ENCODE measurements at places on chromosomes 4 and X.

DNA sequence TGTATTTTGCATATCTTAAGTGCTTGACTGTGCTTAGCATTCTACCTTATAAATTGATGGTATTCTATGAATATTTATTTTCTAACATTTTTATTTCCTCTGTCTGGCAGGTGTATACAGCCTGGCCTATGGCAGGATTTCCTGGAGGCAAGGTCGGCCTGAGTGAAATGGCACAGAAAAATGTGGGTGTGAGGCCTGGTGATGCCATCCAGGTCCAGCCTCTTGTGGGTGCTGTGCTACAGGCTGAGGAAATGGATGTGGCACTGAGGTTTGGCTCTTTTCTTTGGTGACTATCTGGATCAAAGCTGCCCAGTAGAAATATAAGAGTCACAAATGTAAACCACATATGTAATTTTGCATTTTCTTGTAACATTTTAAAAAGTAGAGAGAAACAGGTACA lies 6.5 kb upstream of the NUDT6 start:
- DNase-seq: no peak

- DNase-seq: no peak
Observed at GRCh38 chr4:162241857-162242256, 78.1 kb upstream of the FSTL5 start.

- DNase-seq: no peak
Observed at GRCh38 chrX:13005661-13006473, 31.0 kb downstream of the TMSB4X start.

DNA sequence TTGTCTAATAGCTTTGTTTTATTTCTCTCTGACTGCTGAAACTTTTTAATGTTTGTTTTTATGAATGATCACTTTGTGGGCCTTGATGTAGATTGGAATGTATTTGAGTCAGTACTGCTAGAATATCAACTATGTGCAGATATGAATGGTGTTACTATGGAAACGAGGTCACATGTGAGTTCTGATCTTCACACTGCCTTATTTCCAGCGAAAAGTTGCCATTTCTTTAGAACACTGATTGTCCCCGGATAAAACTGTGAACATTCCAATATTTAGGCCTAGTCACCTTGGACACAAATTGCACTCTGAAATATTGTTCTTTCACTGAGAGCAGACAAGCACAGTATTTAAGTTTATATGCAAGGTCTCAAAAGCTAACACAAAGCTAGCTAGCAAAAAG lies 27.2 kb upstream of the MAGED1 start:
- no peak for DNase-seq

DNA sequence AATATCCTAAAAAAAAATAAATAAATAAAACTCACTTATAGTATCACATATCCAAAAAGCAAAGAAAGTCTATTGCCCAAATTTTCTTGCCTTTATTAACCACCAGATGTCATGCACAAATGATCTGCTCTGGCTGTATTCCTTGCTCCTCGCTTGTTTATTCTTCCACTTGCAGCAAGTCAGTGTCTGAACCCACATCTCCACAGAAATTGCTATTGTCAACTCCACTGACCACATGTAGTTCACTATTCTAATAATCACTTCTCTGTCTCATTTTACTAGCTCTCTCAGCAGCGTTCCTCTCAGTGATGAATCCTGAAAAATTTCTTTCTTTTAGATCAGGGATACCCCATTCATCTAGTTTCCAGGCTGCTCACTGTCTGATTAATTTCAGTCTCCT lies 29.3 kb upstream of the CXXC4 start:
- DNase-seq: no peak

DNA sequence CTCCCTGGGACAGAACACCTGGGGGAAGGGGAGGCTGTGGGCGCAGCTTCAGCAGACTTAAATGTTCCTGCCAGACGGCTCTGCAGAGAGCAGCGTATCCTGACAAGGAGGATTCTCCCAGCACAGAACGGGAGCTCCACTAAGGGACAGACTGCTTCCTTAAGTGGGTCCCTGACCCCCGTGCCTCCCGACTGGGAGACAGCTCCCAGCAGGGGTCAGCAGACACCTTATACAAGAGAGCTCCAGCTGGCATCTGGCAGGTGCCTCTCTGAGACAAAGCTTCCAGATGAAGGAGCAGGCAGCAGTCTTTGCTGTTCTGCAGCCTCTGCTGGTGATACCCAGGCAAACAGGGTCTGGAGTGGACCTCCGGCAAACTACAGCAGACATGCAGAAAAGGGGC lies 44.5 kb upstream of the FAAH2 start:
- DNase-seq: no peak

DNA sequence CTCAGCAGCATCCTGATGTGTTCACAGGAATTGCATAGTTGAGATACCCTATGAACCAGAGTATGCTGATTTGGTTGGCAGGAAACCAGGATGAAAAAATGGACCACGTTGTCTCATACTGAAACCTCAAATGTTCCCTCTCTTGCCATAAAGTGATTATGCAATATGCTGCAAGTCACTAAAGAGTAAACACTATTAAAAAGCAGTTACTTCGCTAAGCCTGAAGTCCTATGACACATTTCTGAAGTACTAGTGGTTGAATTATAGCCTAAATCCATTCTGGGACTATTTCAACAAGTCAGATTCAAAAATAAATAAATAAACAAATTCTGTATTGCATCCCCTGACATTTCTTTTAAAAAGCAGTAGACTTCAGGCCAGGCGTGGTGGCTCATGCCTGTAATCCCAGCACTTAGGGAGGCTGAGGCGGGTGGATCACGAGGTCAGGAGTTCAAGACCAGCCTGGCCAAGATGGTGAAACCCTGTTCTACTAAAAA lies 106.0 kb upstream of the NAP1L5 start:
- DNase-seq: no peak

GRCh38 chr4:40204507-40205258 lies 7.9 kb downstream of the RHOH start:
- DNase-seq: no peak

DNA sequence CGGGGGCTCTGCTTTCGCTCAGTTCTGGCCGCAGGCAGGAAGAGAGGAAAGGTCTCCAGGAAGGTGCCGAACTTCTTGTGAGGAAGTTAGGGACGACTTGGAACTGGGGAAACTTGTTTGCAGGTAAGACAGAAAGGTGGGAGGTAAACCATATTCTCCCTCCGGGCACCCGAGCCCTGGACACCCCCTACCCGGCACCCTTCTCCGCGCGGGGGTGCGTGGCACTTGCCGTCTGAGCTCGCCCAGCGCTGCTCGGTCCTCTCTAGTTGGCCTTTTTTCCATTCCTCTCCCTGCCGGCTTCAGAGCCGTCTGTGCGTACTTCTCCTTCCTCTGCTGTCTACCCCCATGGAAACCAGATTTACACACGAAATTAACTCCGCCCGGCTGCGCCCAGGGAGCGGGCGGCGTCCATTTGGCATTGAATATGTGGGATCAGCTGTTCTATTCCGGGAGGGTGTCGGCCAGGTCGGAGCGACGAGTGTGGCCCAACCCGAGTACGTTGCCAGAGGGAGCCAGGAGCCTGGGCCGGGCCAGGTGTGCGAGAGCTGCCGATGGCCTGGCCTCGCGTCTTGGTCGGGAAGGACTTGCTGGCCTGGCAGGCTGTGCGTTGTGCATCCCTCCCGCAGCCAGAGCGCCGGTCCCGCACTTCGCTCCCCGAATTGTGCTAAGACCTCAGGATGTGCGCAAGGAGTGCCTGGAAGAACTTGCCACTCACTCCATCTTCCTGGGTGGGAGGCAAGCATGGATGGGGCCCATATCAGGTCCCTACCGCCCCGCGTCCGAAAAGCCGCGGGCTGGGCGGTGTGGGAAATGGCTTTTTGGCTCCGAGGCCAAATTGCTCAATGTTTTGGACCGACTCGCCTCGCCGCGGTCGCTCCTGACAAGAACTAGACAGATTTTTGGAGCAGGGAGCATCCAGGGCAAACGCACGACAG lies 1.7 kb downstream of the PDGFRA start:
- no peak for DNase-seq

DNA sequence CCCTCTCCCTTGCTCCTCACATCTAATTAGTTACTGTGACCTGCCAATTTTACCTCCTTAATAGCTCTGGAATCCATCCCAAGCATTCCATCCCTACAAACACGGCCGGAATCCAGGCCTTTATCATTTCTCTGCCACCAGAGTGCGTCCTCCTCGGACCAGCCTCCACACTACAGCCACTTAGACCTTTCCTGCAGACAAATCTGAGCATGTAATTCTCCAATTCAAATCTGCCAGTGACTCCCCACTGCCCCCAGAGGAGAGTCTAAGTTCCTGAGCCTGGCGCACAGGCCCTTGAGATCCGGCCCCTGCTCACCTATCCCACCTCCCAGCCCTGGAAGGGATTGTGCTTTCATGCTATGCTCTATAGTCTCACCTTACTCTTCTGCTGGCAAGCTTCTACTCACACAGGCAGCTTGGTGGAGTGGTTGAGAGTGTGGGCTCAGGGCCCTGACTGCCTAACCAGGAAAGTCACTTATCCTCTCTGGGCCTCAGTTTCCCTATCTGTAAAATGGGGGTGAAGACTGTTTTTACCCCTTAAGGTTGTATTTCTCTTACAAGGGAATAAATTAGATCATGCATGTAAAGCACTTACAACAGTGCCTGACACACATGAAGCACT lies 31.2 kb downstream of the PJA1 start:
- DNase-seq: no peak

DNA sequence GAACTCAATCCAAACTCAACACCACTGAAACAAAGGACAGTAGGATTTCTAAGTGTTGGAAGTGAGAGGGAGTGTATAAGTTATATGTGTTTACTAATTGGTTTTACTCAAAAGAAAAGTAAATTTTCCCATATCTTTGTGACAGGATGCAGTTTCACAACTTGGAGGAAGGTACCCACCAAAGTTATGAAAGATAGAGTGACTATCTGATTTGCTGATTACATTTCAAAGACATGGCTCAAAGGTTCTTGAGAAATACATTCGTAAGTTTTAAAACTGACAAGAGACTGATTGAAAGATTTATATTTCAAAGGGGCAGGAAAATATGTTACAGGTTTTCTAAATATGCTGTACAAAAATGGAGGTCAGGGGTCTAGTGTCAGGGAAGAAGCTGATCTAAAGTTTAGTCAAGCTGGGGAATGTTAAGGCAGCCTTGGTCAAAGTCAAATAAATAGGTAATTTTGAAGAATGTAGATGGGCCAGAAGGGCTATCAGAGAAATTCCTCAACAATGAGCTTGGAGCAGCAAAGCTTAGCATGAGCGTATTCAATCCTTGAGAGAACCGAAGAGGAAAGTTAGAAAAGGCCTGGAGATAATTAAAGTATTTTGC lies 9.7 kb upstream of the COMMD8 start:
- DNase-seq: no peak

GRCh38 chr4:182679533-182679932 lies 237.7 kb downstream of the DCTD start:
- DNase-seq: no peak

DNA sequence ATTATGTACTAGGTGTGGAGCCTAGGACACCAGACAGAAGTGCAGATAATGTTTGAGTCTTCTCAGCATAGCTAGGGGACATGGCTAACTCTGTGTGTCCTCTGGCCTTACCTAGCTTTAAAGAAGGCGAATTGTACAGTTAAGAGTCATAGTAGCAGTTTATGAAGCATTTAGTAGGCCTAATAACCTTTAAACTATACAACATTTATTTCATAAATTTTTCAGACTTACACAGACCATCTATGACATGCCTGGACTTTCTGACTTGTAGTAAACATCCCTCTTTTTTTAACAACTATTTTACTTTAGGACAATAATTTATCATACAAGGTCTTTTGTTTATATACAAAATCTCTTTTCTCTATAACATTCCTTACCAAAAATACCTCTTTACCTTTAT lies 37.4 kb downstream of the ETNPPL start:
- DNase-seq: no peak

GRCh38 chrX:68438575-68438974 lies 5.3 kb upstream of the OPHN1 start:
- no peak for DNase-seq

DNA sequence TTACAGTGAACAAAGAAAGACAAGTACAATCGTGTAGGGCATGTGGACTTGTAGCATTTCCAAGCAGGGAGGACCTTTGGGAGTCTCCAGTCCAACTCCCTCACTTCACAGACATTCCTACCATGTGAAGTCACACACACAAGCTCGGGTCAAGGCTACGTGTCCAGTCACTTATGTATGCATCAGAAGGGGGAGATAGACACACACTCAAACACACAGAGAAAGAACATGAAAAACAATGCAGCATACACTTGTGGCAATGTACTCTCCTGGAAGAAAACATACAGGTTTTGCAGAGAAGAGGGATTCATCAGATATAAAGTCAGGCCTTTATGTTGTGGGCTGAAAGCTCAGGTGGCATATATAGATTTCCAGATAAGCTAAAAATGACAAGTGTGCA lies 136.1 kb upstream of the MID1 start:
- DNase-seq: no peak

GRCh38 chr4:7763788-7764187 lies 175.9 kb downstream of the AFAP1 start:
- no peak for DNase-seq

DNA sequence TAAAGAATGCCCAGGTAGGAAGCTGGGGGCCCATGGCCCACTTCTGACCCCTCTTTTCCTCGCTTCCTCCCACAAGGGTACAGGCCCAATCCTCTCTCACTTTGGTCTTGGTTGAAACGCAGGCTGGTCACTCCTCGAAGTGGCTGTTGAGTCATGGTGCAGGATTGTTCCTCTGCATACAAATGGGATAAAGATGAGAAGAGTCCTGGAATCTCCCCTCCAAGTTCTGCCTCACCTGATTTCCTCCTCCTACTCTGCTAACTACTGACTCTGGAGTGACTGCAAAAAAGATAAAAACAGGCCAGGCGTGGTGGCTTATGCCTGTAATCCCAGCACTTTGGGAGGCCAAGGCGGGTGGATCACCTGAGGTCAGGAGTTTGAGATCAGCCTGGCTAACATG lies 1.7 kb downstream of the WDR45 start:
- no peak for DNase-seq

DNA sequence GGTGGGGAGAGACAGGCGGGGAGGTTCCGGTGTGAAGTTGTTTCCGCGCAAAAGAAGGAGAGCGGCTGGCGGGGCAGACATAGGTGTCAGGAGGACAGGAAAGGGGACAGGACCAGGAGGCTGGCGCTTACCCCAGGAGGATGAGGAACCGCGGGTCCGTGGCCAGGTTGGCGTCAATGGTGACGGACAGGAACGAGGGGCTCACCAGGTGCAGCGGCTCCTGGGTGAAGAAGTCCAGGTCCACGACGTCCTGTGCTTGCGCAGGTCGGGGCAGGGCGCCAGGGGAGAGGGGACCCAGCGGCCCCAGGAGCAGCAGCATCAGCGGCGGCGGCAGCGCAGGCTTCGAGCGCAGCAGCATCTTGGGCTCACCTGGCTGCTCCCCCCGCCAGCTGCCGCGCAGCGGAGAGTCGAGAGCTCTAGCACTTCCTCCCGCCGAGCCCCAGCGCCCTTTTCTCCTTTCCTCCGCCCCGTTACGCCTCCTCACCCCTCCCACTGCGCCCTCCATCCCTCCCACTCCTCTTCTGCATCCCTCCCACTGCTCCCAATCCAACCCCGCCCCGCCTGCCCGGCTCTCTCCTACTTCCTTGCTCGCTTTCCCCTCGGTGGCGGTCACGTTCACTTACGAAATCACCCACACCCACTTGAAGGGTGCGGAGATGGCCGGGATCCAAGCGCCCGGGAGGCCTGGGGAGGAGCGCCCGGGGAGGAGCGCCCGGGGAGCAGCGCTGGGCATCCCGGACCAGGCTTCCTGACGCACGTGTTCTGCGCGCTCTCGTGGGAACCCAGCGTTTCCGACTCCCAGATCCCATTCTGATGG lies at the start of gene HPSE:
HPSE (minus strand) TSS at position 424 of the 817 bp plus-strand sequence; CDS start at position 358, 66 bp downstream.
- DNase-seq: peak; percentile 63

GRCh38 chrX:65720381-65720964 lies 53.0 kb downstream of the MSN start:
- DNase-seq: no peak

- DNase-seq: no peak
Observed at GRCh38 chr4:23981328-23981727, 91.5 kb upstream of the PPARGC1A start.

- no peak for DNase-seq
Observed at GRCh38 chr4:144655491-144655890, 9.5 kb downstream of the HHIP start.
